ENCODE measurements at places on chromosomes 6 and 20. TPM values are rescaled to one million over a fixed set of nuclear protein-coding genes. Genes with fewer than 3 reads are reported as not detected.

- peak overlapping the region; percentile 71 for H3K4me3 ChIP-seq
- peaks cover 16% of the 10 kb centered on the region for H3K27me3 ChIP-seq
- H3K4me1 ChIP-seq, result no peaks in the 10 kb centered on the region
- DNase-seq, result peak; percentile 81
- H3K36me3 ChIP-seq, result no peaks in the 10 kb centered on the region
Observed at GRCh38 chr20:19211661-19212468, 577 bp upstream of the SLC24A3 start.

- H3K27me3 ChIP-seq, result no peaks in the 10 kb centered on the region
- no peak overlapping the region for H3K4me3 ChIP-seq
Observed at GRCh38 chr20:44041001-44041400, 126.3 kb downstream of the TOX2 start.

DNA sequence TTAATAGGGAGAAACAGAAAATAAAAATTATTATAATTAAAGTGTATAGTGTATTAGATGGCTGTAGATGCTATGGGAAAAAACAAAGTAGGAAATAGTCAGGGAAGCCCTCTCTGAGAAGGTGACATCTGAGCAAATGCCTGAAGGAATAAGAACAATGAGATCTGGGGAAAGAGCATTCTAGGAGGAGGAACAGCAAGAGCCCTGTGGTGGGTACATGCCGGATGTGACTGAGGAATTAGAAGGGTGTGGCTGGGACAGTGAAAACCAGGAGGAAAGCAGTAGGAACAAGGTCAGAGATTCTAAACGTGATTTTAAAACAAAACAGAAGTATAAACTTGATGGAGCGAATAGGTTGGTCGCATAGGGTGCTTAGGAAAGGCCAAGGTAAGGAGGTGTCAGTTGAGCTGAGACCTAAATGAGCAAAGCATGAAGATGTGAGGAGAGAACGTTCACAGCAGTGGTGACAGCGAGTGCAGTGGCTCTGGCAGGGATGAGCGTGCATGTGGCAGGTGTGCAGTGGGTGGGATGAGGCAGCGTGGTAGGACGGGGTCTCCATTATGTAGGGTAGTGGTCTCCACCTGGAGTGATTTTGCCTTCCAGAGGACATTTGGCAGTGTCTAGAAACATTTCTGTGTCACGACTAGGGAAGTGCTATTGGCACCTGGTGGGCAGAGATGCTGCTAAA is 97.1 kb upstream of the MRPS10 start:
- no peak overlapping the region for H3K27ac ChIP-seq
- H3K4me1 ChIP-seq, result peaks cover 9% of the 10 kb centered on the region
- H3K27me3 ChIP-seq, result no peaks in the 10 kb centered on the region
- no peak overlapping the region for H3K4me3 ChIP-seq

The RSPO3 gene
- 0.31 TPM for total RNA-seq

The CNBD2 gene
- 1.9 TPM for total RNA-seq

The SLA2 gene
- 0.68 TPM for total RNA-seq

DNA sequence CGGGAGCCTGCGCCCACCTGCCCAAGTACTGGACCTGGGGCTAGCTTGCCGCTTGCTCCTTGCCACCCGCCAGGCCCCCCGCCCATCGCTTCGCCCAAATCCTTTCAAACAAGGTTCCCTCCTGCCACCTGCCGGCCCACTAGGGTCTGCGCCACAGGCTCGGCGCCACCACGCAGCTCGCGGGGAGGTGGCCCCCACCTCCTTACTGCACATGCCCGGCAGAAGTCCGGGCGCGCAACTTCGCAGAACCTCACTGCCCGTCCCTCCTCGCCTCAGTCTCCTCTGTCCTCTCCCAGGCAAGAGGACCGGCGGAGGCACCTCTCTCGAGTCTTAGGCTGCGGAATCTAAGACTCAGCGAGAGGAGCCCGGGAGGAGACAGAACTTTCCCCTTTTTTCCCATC is 11.2 kb downstream of the GNAS-AS1 start:
- peak overlapping the region; percentile 66 for H3K4me3 ChIP-seq
- peaks cover 58% of the 10 kb centered on the region for H3K27me3 ChIP-seq
- H3K4me1 ChIP-seq, result no peaks in the 10 kb centered on the region
- peaks cover 26% of the 10 kb centered on the region for H3K36me3 ChIP-seq

- DNase-seq, result no peak
- H3K27me3 ChIP-seq, result peaks cover 5% of the 10 kb centered on the region
- no peaks in the 10 kb centered on the region for H3K36me3 ChIP-seq
Observed at GRCh38 chr20:57308451-57309271, 20.9 kb upstream of the SPO11 start.

The SLC32A1 gene
- 1.3 TPM for total RNA-seq

The DSP gene
- total RNA-seq, result 127 TPM

DNA sequence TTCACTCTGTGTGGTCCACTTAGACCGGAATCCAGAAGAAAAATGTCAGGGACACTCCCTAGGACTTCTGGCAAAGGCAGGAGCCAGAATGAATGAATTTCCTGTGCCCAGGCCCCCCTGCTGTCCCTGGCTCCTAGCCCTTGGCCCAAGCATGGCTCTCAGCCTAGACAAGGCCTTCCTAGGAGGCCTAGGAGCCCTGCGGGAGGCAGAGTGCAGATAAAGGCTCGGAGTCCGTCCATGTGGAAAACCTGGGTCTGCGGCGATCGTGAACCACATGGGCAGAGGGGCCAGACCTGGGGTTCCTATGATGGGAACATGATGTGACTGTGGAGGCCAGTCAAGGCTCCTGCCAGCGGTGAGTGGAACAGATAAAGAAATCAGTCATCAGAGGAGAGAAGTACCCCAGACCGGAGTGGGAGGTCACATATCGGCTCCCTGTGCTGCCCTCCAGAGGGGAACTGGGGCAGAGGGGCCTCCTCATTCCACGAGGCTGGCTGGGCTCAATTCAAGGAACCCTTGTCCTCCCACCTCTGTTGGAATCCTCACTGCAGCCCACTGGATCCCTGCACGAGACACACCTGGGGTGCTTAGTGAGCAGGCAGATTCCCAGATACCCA is 5.9 kb upstream of the VSTM2L start:
- no peaks in the 10 kb centered on the region for H3K36me3 ChIP-seq
- peak; percentile 85 for DNase-seq
- H3K27ac ChIP-seq, result no peak overlapping the region
- peaks cover 6% of the 10 kb centered on the region for H3K27me3 ChIP-seq
- H3K4me1 ChIP-seq, result no peaks in the 10 kb centered on the region
- H3K4me3 ChIP-seq, result no peak overlapping the region

- no peaks in the 10 kb centered on the region for H3K4me1 ChIP-seq
- no peak for DNase-seq
Observed at GRCh38 chr6:79030023-79030422, 48.0 kb downstream of the PHIP start.

DNA sequence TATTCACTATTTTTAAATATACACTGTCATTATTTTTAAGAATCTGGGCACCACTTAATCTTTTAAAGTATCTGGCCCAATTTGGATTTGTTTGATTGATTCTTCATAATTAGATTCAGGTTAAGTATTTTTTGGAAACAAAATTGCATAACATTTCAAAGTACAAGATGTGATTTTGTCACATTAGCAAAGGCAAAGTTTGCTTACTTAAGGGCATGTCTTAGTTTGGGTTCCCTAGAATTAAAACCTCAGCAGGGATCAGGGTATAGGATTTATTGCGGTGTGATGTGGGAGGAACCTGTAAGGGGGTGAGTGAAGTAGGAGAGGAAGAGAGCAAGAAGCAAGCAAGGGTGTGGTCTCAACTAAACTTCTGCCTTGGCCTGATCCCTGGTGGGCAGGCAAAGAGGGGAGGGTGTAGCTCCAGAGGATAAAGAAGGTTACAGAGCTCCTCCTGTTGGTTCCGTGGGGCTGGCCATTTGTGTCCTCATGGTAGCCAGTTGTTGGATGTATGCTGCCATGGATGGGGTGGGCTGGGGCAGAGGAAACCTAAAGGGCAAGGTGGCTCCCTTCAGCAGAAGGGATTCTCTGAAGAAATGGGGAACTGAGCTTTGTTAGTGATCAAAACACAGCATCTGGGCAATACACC is 668.7 kb upstream of the SLC35B3 start:
- H3K36me3 ChIP-seq, result no peaks in the 10 kb centered on the region
- H3K27me3 ChIP-seq, result no peaks in the 10 kb centered on the region
- H3K4me1 ChIP-seq, result no peaks in the 10 kb centered on the region

DNA sequence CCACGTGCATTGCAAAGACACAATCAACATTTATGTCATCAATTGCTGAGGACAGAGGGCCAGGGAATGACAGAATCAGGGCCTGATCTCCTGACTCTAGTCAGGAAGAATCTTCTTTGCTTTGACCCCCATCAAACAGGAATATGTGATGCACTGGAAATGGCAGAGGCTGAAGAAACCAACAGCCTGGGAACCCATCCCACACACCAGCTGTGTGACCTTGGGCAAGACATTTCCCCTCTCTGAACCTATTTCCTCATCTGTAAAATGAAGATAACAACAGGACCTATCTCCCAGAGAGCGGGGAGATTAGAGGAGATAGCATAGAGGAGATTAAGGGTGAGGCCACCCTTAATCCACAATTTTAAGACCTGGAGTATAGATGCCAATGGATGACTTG is 1.5 kb downstream of the HNF4A start:
- DNase-seq, result no peak
- no peak overlapping the region for H3K27ac ChIP-seq
- peak overlapping the region; percentile 80 for H3K4me3 ChIP-seq
- H3K27me3 ChIP-seq, result no peaks in the 10 kb centered on the region

The NECAB3 gene
- 77.2 TPM for total RNA-seq

The ARMC2 gene
- total RNA-seq, result 9.0 TPM

GRCh38 chr6:34243901-34244884 is 4.6 kb downstream of the SMIM29 start:
- no peaks in the 10 kb centered on the region for H3K27me3 ChIP-seq
- peaks cover 14% of the 10 kb centered on the region for H3K4me1 ChIP-seq
- H3K36me3 ChIP-seq, result peaks cover 55% of the 10 kb centered on the region
- no peak overlapping the region for H3K4me3 ChIP-seq
- peak; percentile 74 for DNase-seq
- peak overlapping the region; percentile 68 for H3K27ac ChIP-seq

GRCh38 chr6:84528201-84528600 is 236.2 kb downstream of the TBX18 start:
- no peak overlapping the region for H3K4me3 ChIP-seq
- H3K27me3 ChIP-seq, result no peaks in the 10 kb centered on the region
- H3K36me3 ChIP-seq, result no peaks in the 10 kb centered on the region
- no peak overlapping the region for H3K27ac ChIP-seq
- DNase-seq, result no peak
- peaks cover 5% of the 10 kb centered on the region for H3K4me1 ChIP-seq

GRCh38 chr20:31260326-31260932 is 3.0 kb downstream of the DEFB115 start:
- H3K27ac ChIP-seq, result no peak overlapping the region
- H3K4me3 ChIP-seq, result no peak overlapping the region

DNA sequence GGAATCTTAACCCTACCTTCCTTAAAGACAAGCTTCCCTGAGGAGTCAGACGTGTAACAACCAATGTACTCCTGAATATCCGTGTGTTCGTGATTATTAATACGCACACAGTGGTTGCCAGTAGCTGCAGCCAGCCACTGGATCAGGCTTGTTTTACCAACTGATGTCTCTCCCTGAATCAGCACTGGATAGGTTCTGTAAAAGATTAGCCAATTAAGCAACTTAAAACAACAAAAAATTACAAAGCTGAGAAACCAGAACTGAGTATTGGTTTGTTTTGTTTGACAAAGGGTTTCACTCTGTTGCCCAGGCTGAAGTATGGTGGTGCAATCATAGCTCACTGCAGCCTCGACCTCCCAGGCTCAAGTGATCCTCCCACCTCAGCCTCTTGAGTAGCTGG is 69.3 kb downstream of the MDN1 start:
- H3K4me1 ChIP-seq, result no peaks in the 10 kb centered on the region
- H3K36me3 ChIP-seq, result peaks cover 91% of the 10 kb centered on the region
- no peak for DNase-seq
- H3K4me3 ChIP-seq, result no peak overlapping the region
- no peak overlapping the region for H3K27ac ChIP-seq

The ZSCAN23 gene
- total RNA-seq, result 4.7 TPM

The SLC44A4 gene
- total RNA-seq, result 3.6 TPM

DNA sequence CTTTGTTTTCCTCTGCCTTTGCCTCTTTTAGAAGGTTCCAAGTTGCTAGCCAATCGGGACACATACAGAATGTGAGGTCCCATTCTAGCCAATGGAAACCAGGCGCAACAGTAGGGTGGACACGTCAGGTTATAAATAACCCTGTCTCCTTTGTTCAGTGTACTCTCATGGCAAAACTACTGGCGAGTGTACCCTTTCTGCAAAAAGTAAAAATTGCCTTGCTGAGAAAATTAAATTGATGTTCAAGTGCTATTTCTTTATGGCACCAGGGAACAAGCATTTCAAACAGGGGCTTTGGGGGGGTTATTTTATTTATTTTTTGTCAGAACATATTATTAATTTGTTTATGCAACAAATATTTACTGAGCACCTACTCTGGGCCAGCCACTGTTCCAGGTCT is 123.6 kb upstream of the SRSF6 start:
- H3K4me1 ChIP-seq, result no peaks in the 10 kb centered on the region
- H3K27ac ChIP-seq, result no peak overlapping the region
- no peaks in the 10 kb centered on the region for H3K27me3 ChIP-seq
- H3K36me3 ChIP-seq, result no peaks in the 10 kb centered on the region
- no peak overlapping the region for H3K4me3 ChIP-seq

- H3K36me3 ChIP-seq, result no peaks in the 10 kb centered on the region
- no peak overlapping the region for H3K27ac ChIP-seq
- peaks cover 38% of the 10 kb centered on the region for H3K27me3 ChIP-seq
Observed at GRCh38 chr6:157230910-157231309, 92.4 kb downstream of the TMEM242 start.

The UNC93A gene
- 4.9 TPM for total RNA-seq

The EMILIN3 gene
- 3.9 TPM for total RNA-seq

GRCh38 chr6:8023638-8024037 is 40.6 kb downstream of the BLOC1S5 start:
- no peaks in the 10 kb centered on the region for H3K4me1 ChIP-seq
- no peak for DNase-seq
- H3K36me3 ChIP-seq, result peaks cover 10% of the 10 kb centered on the region

GRCh38 chr6:7073082-7073820 is 34.5 kb upstream of the RREB1 start:
- H3K36me3 ChIP-seq, result no peaks in the 10 kb centered on the region
- no peak for DNase-seq
- no peak overlapping the region for H3K27ac ChIP-seq
- H3K27me3 ChIP-seq, result no peaks in the 10 kb centered on the region

- no peaks in the 10 kb centered on the region for H3K36me3 ChIP-seq
- no peaks in the 10 kb centered on the region for H3K27me3 ChIP-seq
- H3K27ac ChIP-seq, result no peak overlapping the region
- no peak for DNase-seq
- no peak overlapping the region for H3K4me3 ChIP-seq
Observed at GRCh38 chr6:156767603-156768467, 9.3 kb upstream of the ARID1B start.

GRCh38 chr6:53447865-53448264 is 97.0 kb downstream of the GCLC start:
- no peak overlapping the region for H3K4me3 ChIP-seq
- no peak overlapping the region for H3K27ac ChIP-seq
- no peaks in the 10 kb centered on the region for H3K36me3 ChIP-seq
- DNase-seq, result no peak
- no peaks in the 10 kb centered on the region for H3K4me1 ChIP-seq
- no peaks in the 10 kb centered on the region for H3K27me3 ChIP-seq

Data from endodermal cell (in vitro differentiated cells).